Activated T-helper 1 cell treated with Interleukin-2 at 50 U/mL for 16 hours (primary cell): ENCODE measurements at places on chromosomes 5 and 9.

DNA sequence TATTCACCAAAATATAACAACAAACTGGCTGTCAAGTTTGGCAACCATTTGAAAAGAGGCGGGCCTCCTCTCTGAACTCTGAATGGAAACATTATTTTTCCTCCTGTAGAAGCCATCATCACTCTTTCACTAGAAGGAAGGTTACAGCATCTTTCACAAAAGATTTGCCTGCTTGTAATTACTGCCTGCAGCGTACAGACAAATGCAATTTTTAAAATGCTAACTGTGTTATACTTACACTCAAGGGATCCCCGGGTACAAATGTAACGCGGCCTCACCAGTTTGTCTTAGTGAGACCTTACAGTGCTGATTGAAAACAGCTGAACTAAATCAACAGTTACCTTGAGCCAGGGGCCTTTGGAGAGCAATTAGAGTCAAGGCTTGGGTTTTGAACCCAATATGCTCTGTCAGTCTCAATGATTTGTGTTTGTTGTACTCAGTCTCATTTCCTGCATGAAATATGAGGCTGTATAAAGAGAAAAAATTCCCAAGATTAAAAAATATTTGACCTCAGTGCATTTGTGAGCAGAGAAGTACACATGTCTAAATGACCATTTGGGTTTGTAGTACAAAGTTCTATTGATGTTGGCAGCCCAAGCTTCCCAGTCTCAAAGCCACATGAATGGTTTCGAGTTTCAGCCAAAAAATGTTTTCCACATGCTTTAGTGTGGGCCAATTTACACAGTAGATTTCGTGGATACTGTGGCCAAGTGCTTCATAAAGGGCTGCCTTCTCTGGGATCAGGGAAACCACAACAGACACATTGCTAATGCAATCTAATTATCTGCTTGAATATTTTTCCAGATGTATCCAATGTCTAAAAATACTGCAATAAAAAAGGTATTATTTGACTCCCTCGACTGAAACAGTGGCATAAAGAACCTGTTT is 500.0 kb downstream of the SPATA31D1 start:
- DNase-seq: no peak

DNA sequence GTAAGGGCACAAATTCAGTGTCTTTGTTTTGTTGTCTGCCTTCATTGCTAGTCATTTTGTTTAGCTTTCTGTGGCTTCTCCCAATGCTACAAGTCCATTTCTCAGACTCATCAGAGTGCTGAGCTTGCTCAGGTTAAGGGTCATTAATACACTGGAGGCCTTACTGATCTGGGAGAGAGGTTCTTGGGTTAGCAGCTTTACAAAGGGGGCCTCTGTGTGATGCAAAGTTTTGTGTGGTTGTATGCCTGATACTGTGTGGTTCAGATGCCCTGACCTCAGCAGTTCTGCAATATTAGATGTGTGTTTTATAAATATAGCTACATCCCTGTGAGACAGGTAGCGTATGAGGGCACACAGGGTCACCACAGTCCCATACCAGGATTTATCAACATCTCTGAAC is 34.8 kb upstream of the SMARCA2 start:
- DNase-seq: no peak

GRCh38 chr5:168796593-168797580 is 217.7 kb upstream of the PANK3 start:
- DNase-seq: no peak

DNA sequence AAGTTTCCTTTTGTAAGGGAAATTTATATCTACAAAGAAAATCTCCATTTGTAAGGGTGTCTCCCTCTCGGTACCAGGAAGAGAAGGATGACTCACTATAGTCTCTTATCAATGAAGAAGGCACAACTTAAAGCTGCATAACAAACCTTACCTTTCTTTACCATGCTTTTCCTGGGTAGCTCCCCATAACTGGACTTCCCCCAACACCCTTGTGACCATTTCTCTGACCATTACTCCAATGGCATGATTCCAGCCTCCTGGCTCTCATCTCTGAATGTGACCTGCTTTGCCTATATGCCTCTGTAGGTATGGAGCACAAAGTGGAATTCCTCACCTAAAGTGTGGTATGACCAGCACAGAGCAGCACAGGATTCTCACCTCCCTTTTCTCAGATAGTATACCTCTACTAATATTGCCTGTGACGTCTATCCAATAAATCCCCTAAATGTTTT is 62.8 kb downstream of the GNA14 start:
- no peak for DNase-seq

DNA sequence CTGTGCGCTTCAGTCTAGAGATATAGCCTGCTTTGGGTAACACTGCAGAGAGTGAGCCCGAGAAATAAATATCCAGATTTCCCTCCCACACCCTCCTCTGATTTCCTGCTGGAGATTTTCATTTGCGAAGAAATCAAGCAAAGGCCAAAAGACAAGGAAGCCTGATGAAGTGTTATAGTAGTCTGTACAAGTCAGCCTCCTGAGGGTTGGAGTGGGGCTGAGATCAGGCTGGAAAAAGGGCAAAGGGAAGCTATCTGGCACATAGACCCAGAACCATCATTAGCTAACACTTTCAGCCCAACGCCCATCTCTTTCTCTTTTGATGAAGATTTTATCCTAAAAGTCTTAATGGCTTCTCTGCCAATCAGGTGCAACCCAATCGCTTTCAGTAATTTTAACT is 154.6 kb upstream of the SLC44A1 start:
- DNase-seq: no peak

DNA sequence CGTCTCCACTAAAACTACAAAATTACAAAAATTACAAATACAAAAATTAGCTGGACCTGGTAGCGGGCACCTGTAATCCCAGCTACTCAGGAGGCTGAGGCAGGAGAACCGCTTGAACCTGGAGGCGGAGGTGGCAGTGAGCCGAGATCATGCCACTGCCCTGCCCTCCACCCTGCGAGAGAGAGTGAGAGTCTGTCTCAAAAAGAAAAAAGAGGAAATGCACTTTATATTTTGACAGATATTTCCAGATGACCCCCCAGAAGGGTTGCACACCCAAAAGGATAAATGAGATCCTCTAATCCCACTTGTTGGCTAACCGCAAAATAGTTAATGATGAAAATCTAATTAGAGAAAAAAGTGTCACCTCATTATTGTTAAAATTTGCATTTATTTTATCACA is 2.2 kb downstream of the HSDL2 start:
- DNase-seq: no peak

- no peak for DNase-seq
Measured at GRCh38 chr5:157189223-157189622, 8.6 kb downstream of the ITK start.

GRCh38 chr5:74624501-74624900 is 16.0 kb downstream of the ENC1 start:
- DNase-seq: no peak

- DNase-seq: no peak
Measured at GRCh38 chr9:1910269-1910811, 104.8 kb upstream of the SMARCA2 start.

DNA sequence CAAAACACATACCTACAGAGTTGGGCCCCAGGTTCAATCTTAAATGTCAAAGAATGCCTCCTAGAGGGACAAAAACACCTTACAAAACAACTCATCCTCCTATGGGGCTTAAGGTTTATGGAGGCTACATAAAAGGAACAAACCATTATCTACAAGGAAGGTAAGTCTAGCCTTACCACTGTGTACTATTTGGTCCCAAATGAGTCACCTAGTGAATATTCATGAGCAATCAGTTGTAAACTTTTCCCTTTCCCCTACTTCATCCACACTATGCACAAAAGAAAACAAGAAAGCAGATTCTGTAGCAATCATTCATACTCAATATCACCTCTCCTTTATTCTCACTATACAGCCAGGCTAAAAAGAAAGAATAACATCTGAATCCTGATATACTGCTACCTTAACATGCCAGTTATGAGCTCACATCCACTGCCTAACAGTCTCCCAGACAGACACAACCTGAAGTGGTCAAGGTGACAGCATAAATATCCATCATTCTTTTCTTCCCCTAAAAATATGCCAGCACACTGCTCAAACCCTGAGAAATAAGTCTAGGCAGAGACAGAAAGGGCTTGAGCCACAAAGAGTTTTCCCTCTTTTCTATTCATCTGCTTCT is 6.2 kb downstream of the OXCT1 start:
- no peak for DNase-seq

GRCh38 chr9:2613730-2614271 is 7.8 kb upstream of the VLDLR start:
- DNase-seq: no peak

GRCh38 chr9:99003308-99003707 is 59.6 kb downstream of the COL15A1 start:
- DNase-seq: no peak

DNA sequence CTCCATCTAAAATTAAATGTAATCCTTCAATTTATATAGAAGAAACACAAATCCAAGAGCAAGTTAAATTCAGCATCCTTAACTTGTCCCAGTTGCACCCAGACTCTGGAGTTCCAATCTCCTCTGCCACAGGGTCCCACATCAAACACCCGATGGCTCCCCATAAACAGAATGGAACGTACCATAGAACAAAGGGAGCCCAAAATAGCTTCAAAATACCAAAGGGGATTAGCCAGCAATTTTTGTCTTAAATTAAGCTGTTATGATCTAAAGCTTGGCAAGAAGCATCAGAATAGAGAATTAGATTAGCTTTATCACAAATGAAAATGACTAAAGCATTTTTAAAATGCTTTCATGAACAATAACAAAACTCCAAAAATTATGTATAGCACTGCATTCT is 112.8 kb downstream of the FANCC start:
- DNase-seq: no peak

DNA sequence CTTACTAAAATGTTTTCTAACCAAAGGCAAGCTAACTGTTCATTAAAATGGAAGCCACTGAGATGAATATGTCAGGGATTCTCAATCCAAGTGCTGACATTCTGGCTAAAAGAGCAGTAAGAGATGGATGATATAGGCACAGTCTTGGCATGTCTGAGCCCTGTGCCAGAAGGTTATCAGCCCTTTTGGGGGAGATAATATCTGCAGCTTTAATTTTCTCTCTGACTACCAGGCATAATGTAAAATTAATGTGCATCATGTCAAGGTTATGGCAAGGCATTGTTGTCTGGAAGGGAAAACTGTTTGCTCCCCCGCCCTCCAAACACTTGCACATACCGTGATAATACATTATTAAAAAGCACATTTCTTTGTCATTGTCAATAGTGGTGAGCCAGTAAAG is 609.8 kb downstream of the ZNF608 start:
- no peak for DNase-seq

DNA sequence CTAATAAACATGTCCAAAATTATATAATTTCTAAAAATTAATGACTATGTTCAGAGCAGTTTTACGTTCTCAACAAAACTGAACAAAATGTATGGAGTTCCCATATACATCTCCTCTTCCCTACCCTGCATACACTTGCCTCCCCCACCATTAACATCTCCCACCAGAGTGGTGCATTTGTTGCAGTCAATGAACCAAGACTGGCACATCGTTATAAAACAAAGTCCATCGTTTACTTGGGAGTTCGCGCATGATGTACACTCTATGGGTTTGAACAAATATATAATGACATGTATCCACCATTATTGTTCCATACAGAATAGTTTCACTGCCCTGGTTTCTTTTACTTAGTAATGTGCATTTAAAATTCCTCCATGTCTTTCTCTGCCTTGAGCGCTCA is 130.1 kb downstream of the APBA1 start:
- no peak for DNase-seq

GRCh38 chr5:123929055-123929474 is 417.1 kb downstream of the CSNK1G3 start:
- DNase-seq: no peak

DNA sequence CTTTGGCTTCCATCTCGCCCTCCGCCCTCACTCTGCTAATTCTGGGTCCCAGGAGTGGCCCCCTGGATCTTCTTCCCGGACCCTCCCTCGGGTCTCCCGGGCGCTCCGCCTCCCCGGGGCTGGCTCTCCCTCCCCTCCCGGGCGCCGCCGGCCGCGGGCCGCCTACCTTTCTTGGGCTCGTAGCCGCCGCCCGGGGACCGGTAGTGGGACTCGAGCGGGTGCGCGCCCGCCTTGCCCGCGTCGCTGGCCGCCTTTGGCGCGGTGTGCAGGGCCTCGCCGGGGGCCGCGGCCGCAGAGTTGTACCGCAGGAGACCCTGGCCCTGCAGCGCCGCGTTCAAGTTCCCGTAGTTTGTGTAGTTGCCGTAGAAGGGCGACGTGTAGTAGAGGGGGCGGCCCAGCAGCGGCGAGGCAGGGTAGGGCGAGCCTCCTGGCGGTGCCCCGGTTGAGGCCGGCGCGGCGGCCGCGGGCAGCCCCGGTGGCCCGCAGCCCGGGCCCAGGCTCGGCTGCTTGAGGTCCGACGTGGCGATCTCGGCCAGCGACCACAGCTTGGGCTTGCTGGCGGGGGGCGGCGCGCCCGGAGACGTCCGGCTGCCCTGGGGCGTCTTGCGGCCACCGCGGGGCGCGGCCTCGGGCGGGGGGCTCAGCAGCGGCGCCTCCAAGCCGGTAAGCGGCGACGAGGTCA is 3.2 kb downstream of the IRX2 start:
- no peak for DNase-seq

- DNase-seq: no peak
Measured at GRCh38 chr9:12652973-12653372, 40.2 kb upstream of the TYRP1 start.

GRCh38 chr5:114857941-114858551 is 311.7 kb downstream of the TRIM36 start:
- no peak for DNase-seq

GRCh38 chr5:56523790-56524575 is 290.9 kb upstream of the ANKRD55 start:
- DNase-seq: no peak

GRCh38 chr9:93577078-93577974 is 942 bp downstream of the PHF2 start:
- DNase-seq: no peak

DNA sequence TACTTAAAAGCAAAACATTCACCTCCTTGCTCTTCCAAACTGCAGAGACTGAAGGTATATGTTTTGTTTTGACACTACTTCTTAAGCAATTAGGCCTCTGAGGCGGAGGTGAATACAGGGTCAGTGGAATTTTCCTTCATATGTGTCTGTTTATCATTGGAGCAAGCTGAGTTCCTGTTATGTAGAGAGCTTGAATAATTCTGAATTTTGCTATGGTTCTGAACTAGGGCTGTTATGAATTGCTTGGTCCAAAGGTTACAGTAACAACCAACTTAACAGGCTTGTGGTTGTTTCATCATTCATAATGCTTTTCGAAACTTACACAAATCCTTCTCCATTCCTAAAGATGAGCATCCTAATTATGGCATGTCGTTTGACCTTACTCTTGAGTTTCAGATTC is 444.6 kb upstream of the MEF2C start:
- no peak for DNase-seq

GRCh38 chr5:91535499-91535898 is 152.4 kb upstream of the ARRDC3 start:
- no peak for DNase-seq

DNA sequence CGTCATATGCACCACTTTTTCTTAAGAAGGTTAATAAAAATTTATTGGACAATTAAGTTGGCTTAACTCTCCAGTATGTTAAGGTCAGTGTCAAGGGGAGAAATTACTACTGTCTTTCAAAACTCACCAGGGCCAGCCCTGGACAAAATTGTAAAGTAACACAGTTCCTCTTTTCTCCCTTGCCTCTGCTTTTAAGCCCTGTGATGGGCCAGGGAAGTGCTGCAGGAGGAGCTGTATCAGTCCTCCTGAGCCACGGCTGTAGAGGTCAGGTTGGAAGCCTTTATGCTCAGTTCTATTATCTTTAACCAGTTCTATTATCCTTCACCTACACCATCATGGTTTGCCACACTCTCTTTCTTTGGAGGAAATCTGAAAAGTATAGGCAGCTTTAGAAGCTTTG is 11.5 kb upstream of the PPP2R2B start:
- no peak for DNase-seq

GRCh38 chr9:136418182-136419091 is 8.0 kb downstream of the PMPCA start:
- no peak for DNase-seq

- no peak for DNase-seq
Measured at GRCh38 chr5:132274050-132274792, 16.7 kb downstream of the PDLIM4 start.
